ENCODE measurements at places on chromosomes 5 and 9.

- DNase-seq = no peak
Measured at GRCh38 chr5:57277085-57277484, 103.2 kb downstream of the GPBP1 start.

DNA sequence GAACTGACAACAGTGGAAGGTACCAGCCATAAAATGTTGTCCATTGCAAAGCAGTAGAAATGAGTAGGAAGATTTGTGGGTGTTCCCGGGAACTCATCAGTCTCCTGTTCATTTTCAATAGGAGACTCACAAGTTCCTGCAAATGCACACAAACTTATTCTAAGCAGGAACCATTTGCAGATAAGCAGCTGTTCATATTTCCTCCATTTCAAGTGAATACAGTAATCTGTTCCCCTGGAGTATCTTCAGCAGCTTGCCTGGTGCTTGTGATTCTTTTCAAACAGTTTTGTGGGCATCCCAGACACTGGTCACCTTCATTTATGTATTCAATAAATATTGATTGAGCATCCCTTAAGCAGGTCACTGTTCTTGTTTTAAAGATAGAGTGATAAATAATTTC lies 1315.5 kb upstream of the C9orf72 start:
- DNase-seq = no peak

GRCh38 chr5:35656721-35657120 lies 39.1 kb downstream of the SPEF2 start:
- DNase-seq = no peak

DNA sequence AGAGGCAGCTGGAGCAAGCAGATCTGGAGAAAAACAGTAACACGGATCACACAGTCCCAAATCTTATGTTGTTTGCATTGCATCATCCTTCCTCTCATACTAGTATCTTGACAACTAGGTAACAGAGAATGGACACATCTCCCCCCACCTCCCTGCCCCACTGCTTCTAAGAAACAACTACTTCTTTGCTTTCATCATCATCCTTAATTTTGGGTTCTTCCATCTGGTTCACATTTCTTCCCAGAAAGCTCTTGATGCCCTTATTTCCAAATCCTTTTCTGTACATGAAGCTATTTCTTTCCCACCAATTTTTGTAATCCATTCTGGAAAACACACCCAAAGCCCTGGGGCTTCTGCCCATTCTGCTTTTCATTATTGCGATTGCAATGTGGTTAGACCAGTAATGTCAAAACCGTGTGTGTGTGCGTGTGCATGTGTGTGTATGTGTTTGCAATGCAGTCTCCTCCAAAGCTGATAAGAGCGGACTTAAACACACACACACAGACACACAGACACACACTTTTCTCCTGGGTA lies 254.7 kb upstream of the SLC30A5 start:
- DNase-seq = no peak

DNA sequence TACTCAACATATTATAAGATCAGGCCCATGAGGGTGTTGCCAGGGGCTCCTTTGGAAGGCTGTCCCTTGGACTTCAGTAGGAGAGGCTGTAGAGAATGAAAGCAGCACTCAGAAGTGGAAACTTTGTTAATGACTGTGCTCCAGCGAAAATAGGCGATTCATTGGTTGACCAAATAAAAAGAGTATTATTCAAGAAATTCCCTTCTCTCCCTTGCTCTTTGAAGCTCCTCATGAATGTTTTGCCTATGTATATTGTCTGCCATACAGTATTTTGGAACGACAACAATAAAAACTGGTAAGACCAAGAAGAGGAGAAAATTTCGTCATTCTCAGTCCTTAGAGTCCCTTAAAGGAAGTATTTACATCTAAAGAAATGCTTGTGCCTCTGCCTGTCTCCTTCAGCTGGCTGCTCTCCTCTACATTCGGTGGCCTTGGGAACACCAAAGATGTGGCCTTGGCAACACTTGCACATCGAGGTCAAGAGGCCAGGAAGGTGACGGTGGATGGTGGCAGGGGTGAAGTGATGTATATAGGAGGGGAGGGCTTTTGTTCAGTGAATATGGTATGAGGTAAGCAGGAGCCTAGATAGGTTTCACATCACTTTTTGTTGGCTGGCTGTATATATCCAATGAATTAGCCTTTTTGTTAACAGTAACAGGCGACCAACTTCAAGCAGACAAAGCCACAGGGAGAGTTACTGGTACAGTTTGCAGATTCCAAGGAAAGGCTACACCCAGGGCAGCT lies 95.0 kb upstream of the ACTBL2 start:
- DNase-seq = no peak

GRCh38 chr9:75376680-75377254 lies 288.5 kb downstream of the OSTF1 start:
- no peak for DNase-seq

DNA sequence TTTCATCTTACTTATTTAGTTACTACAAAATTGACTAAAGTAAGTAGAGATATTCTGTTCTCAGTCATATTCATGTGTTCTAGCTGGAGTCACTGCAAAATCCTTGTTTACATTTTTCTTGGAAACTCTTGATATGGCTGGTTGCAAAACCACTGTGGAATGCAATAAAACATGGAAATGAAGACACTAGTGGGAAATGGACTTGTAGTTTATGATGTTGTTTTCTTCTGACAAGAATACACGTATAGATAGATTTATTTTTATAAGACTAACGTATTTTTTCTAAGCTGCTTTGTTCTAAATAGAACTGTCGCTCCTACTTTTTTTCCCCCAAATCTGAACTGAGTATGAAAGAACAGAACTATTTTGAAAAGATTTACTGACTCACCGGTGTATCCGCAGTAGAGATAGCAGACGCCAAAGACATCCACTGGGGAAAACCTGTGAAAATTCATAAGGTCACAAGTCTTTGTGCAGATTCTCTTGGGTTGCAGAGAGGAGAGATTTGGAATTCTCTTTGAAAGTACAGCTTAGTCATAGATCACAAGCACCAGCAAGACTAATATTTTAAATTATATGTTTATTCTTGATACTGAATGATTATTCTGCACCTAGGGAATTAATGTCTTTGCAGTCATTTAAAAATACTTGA lies 119.6 kb upstream of the TAF11L2 start:
- no peak for DNase-seq

- DNase-seq = no peak
Measured at GRCh38 chr9:126609711-126610388, 3.9 kb upstream of the LMX1B start.

GRCh38 chr9:113156880-113157279 lies 6.1 kb downstream of the SLC31A2 start:
- no peak for DNase-seq

DNA sequence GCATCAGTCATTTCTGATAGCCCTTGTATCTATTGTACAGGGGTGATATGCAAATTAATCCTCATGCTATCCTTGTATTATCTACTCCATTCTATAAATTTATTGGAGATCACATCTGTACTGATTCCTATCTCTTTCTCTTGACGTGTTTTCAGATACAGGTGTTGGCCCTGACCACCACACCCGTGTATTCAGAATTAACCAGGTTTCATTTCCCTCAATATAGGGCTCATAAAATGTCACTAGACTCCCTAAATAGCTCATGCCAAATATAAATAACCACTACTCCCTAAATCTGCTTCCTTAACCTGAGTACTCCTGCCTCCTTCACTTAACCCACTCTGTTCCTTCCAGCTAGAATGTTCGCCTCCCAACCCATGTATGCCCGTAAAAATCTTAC lies 522.8 kb upstream of the KLF4 start:
- no peak for DNase-seq

Measured in stimulated activated CD4-positive, alpha-beta T cell treated with anti-CD3 and anti-CD28 coated beads, Interleukin-12 subunit alpha, Interleukin-12 subunit beta, amount 100 ng/mL, for 4 hours (primary cell).